Progenitor cell of endocrine pancreas (in vitro differentiated cells): ENCODE measurements at places on chromosomes 5 and 9.

- no peak for DNase-seq
These were observed 84.9 kb downstream of the VAV2 start for GRCh38 chr9:133906932-133907910.

- no peak for DNase-seq
These were observed 47.5 kb downstream of the UBE2QL1 start for GRCh38 chr5:6496207-6496584.

DNA sequence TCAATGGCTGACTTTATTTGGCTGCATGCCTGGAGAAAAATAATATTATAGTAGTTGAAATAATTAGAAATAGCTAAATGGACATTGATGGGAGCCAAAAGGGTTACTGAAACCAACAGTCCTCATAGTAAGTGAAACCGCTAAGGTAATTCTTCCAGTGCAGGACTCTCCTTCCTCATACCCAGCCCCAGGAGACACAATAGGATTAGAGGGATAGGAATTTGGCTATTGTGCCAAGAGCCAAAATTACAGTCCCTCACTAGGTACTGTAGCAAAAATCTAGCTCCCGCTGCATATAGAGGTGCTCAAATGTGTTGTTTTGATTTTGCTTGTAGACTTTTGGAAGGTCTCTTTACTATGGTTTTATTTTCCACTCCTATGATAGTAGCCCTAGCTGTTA is 20.2 kb downstream of the GLDC start:
- no peak for DNase-seq

GRCh38 chr9:20981486-20981885 is 50.0 kb downstream of the HACD4 start:
- no peak for DNase-seq

DNA sequence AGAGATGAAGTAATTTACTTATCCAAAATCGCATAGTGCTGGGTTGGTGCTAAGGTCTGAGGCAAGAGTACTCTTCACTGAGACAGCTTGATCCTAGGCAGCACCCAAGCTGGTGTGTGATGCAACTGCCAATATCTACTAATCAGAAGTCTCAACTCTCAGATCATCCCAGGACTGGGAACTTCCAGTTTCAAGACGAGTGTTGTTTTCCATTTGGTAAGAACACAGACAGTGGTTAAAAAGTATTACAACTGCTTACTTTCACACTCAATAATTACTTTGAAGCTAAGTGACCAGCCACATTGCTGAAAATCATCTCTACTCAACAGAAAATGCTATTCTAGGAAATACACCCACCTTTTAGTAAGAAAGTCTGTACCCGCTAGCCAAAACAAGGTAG is 45.3 kb downstream of the FBXW11 start:
- no peak for DNase-seq

DNA sequence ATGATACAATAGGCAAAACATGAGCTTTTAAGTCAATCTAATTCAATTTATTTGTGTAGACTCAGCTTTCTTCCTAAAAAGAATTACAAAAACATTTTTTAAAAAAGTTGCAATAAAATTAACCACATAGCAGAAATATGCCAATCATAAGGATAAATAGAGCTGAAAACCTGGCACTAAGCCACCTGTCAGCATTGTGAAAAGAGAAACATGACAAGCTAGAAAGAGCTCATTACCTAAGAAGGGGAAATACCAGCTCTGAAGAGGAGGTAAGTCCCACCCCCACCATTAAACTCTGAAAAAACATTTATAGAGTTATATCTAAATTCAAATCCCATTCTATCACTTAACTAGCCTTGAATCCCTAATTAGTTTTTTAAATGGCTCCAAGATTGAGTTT is 372.9 kb downstream of the OSTF1 start:
- no peak for DNase-seq

GRCh38 chr9:82424599-82425120 is 436.1 kb downstream of the SPATA31D1 start:
- DNase-seq = no peak

- peak; percentile 59 for DNase-seq
These were observed 53.7 kb upstream of the KDM4C start for GRCh38 chr9:6703898-6704639.

DNA sequence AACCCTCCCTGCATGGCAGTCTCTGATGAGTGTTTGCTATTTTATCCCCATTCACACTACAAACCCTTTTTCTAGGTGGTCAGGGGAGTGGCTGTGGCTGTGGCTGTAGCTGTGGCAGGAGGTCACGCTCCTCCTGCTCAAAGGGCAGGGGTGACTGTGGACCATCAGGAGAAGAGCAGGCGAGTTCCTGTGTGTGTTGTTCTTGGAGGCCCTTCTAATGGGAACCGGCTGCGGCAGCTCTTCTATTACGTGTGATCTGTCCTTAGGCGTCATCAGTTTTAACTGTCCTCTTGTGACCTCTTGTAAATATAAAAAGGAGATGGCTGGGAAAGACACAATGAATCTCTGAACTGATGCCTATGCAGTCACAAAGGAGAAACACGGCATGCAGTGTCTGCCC is 65.1 kb downstream of the ANKH start:
- no peak for DNase-seq

DNA sequence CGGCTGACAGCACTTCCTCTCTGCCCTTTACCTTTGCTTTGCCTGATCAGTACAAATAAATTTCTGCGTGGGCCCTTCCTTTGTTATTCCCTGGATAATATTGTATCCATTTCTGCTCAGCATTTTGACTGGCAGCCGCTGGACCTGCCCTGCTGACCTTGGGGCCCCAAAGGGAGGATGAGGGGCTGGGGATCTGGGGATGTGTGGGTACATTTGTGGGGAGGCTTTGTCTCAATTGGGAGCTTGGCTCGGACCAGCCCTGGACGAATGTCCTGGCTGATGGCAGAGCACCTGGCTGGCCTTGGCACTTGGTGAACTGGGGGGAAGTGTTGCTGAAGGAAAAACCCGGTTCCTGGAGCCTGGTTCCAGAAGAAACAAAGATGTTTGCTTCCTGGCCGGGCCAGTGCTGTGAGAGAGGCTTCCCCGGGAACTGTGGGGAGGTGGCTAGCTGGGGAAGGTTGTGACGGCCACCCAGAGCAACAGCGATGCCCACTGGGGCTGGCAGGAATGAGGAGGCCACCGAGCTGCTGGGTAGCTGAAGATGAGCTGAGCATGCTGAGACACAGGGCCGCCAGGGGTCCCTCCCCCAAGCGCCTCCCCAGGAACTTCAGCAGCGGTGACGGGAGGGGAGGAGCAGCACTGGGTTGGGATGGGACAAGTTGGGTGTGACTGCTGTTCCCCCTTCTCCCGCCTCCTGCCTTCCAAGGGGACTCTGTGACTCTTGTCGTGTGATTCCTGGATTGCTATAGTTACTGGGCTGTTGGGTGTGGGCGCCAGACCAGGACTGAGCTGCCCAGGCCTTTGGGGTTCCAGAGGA is 8.4 kb downstream of the LMX1B start:
- DNase-seq = no peak

GRCh38 chr5:16806711-16807546 is 129.2 kb downstream of the MYO10 start:
- DNase-seq = no peak

DNA sequence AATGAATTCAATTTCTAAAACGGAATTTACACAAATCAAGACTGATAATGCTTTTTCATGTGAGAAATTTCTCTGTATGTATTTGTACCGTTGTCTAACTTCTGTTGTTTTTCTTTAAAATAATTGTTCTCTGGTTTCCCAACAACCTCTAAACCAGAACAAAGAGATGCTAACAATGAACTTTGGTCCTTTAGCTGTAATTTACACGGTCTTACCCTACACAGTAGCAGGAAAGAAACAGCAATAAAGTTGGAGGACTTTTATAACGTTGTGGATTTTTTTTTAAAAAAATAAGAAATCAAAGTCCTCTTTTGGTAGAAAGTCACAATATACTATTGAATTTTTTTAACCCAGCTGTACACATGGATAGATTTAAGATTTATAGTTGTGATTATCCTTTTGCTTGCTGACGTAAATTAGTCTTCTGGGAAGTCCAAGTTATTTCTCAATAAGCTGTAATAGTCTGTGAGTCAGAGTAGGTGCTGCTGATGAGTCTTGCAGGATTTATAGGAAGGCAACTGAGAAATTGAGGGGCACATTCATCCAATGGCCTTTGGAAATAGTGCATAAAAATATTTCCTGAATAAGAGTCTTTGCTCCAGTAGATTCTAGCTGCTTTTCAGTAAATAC is 76.8 kb upstream of the PCSK1 start:
- no peak for DNase-seq

- no peak for DNase-seq
These were observed 826 bp downstream of the GPRIN1 start for GRCh38 chr5:176608937-176609723.

GRCh38 chr5:29017501-29017900 is 1979.1 kb upstream of the CDH9 start:
- no peak for DNase-seq

DNA sequence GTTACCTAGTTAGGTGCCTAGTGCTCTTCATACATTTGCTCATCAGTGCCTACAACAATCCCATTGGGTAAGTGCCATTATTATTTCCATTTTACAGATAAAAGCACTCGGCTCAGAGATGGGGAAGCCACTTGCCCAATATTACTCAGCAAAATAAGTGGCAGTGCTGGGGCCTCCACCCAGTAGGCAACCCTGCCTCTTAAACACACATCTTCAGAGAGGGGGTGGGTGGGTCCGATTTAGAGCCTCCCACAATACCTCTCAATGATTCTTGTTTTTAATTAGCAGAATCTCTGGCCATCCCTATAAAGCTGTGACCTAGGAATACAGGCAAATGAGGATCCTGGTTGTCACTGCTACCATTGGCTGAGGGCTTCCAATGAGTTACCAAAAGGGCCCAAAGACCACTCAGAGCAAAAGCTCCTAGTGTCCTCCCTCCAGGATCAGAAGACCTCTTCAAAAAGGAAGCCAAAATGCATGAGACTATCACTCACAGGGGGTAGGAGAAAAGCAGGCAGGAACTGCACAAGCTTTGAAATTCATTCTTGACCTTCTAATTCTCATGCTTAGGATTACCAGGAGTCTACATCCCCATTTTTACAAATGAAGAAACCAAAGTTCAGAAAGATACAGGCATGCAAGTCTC is 36.1 kb upstream of the UBE2D2 start:
- DNase-seq = no peak

- DNase-seq = no peak
These were observed 42.8 kb downstream of the NFIB start for GRCh38 chr9:14271093-14271673.

- DNase-seq = no peak
These were observed 384.0 kb upstream of the IRX4 start for GRCh38 chr5:2266641-2267240.

DNA sequence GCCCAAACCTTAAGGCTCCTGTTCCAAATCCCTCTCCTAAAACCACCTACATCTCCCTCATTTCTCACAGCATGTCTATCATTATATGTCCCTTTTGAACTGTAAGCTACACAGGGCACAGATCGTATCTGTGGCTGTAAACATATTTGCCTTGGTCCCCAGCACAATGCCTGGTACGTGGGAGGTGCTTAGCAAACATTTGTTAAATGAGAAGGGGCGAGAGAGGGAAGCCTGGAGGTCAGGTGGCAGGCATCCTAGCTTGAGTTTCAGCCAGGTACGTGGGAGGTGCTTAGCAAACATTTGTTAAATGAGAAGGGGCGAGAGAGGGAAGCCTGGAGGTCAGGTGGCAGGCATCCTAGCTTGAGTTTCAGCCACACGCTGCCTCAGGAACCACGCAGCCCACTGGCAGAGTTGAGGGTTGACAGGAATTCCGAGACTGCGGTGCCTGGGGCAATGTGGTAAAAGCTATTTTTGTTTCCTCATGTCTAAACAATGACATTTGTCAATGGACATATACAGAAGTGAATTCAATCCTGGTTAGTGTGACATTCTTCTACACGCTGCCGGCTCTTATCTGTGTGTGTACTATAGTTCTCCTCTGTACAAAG is 113.6 kb downstream of the EFNA5 start:
- no peak for DNase-seq

GRCh38 chr9:131543141-131543540 is 2.2 kb upstream of the PRRT1B start:
- no peak for DNase-seq

DNA sequence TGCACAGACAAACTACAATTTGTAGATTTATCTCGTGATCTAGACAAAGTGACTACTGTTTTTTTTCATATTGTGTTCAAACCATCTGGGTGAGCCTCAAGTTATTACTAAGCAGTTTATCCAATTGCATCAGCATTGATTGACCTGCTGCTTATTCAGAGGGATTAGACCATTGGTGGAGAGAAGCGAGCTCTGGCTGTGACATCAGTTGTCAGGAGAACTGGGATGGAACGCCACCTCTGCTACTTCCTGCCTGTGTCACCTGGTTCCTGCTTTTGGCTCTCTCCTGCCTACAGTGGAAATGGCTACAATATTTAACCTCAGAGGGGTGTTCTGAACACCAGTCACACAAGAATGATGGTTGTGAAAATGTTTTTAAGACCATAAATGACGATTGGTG is 12.1 kb downstream of the NR4A3 start:
- no peak for DNase-seq

DNA sequence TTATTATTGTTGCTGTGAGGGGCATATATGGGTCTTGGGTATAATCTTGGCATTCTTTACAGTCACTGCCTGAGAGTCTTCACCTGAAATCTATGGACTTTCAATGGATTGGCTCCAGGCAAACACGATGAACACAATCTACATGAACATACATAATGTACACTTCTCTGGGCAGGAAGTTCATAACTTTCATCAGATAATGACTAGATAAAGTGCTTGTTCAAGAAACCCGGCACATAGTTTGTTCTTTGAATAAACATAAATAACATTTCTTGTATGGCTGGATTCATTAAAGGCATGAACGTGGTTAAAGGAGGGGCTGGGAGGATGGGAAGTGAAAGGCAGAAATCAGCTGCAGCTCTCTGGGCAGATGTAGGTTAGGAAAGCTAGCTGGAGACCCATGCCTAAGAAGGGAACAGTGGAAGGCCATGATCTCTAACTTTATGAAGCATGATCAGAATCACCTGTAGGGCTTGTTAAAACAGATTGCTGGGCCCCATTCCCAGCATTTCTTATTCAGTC is 306.9 kb upstream of the EFNA5 start:
- DNase-seq = no peak
